ENCODE measurements at places on chromosomes 3 and 15.

- no peak for DNase-seq
Observed at GRCh38 chr15:97045666-97046421, 715.3 kb downstream of the NR2F2 start.

GRCh38 chr3:181210275-181210674 lies 220.7 kb upstream of the DNAJC19 start:
- no peak for DNase-seq

DNA sequence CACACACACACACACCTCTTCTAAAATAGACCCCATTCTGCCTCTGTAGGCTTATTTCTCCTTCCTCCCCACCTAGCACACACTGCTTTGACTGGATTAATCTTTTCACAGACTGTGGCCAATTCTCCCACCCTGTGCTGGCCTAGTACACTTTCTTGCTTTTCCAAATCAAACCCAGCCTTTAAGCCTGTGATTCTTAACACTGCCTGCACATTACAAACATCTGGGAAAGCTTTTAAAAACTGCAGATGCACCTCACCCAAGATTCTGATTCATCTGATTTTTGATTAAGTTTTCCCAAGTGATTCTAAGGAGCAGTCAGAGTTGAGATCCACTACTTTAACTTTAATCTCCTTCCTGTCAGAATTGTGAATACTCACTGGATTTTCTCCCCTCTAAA lies 12.8 kb downstream of the CSNK1G1 start:
- DNase-seq = no peak

GRCh38 chr3:132225664-132226063 lies 91.5 kb upstream of the ACP3 start:
- DNase-seq = no peak

DNA sequence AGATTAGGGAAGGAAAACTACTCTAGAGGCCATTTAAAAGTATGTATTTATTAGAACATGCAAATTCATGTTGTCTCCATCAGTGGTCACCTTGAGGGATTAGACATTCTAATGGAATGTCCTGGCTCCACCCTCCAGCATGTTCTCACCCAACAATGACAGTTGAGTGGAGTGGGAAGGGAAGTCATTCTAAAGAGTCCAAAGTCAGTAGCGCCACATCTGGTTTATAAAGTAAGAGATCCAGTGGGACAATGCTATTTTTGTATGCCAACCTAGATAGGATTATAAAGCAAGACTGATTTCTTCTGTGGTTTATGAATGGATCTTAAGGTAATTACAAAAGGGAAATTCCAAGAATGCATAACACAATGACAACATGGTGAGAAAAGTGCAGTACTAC lies 33.3 kb downstream of the SLC24A1 start:
- no peak for DNase-seq

DNA sequence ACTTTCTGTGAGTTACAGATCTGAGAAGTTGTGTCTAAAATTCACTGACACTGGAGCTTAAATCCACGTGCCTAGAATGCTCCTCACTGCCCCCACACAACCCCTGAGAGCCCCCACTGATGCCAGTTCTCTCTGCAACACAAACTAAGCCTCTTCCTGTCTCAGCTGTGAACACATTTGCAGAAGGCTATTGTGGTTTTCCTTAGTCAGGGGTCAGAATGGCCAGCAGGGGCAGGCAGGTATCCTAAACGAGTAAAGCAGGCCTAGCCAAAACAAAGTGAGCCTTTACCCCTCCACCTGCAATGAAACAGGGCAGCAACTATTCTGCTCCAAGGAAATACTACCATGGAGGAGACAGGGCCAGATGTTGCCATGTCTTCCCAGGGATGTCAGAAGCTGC lies 78.6 kb downstream of the FHIT start:
- DNase-seq = no peak

DNA sequence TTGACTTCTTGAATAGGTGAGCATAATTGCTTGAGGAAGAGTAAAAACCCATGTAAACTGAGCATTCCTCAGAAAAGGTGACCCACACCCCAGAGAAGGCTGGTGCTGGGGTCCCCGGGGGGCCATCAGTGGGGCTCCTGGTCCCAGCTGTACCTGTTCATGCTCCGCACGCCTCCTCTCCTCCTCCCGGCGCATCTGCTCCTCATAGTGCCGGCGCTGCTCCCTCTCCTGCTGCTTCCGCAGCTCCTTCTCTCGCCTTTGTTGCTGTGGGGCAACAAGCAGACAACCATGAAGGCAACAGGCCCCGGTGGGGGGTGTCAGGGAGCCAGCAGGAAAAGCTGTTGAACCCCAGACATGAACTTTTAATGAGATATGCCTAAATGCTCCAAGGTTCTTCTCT lies 113.7 kb upstream of the SLC2A2 start:
- DNase-seq = no peak

Data from activated CD4-positive, alpha-beta T cell treated with anti-CD3 and anti-CD28 coated beads, Interleukin-2, amount 50 U/mL, for 4 hours (primary cell).